NCI-H2107 (cell line): ENCODE measurements at places on chromosomes 11 and 22.

- DNase-seq = no peak
Observed at GRCh38 chr11:92295175-92296137, 70.8 kb downstream of the FAT3 start.

- no peak for DNase-seq
Observed at GRCh38 chr22:30564045-30564760, 10.3 kb downstream of the GAL3ST1 start.

GRCh38 chr22:31646186-31647019 is 15.6 kb downstream of the PISD start:
- no peak for DNase-seq

GRCh38 chr22:20651286-20651685 is 122.6 kb upstream of the SERPIND1 start:
- no peak for DNase-seq

- no peak for DNase-seq
Observed at GRCh38 chr22:22235558-22235957, 9.0 kb upstream of the VPREB1 start.

GRCh38 chr11:26287067-26287518 is 44.8 kb upstream of the ANO3 start:
- DNase-seq = no peak

DNA sequence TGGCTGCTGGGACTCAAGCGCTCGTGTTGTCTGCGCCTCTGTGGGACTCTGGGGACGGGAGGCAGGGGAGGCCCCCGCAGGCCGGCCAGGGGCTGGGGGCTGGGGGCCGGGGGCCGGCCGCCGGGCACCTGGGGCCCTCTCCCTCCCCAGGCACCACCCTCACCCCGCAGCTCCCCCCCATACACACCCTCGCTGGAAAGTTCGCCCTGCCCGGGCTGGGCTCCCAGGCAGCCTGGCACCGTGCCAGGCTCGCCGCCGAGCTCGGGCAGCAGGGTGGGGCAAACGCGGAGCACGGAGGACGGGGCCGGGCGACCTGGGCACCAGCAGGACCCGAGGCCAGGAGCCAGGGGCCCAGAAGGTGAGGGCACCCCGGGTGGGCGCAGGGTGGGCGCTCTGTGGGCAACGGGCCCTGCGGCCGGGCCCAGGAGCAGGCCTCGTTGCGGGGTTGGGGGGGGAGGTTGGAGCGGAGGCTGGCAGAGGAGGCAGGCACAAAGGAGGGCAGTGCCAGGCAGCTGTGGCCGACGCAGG is 76.7 kb upstream of the WNT7B start:
- no peak for DNase-seq
